ENCODE measurements at places on chromosomes 2 and 18. TPM values are rescaled to one million over a fixed set of nuclear protein-coding genes. Genes with fewer than 3 reads are reported as not detected.

GRCh38 chr18:7748251-7749007, 181.3 kb downstream of the PTPRM start:
- DNase-seq: no peak

GRCh38 chr2:64052463-64053241, 33.4 kb upstream of the VPS54 start:
- DNase-seq: no peak

- DNase-seq: peak; percentile 68
Observed at GRCh38 chr2:202090530-202090929, 17.5 kb downstream of the KIAA2012 start.

COL4A3 gene
- total RNA-seq: 1.4 TPM

SLC5A7 gene
- total RNA-seq: 1.9 TPM

NTSR2 gene
- total RNA-seq: not detected

ONECUT2 gene
- not detected for total RNA-seq

STRADB gene
- total RNA-seq: 14.7 TPM

SERPINB13 gene
- total RNA-seq: not detected

Measured in sigmoid colon (tissue), 7 donors.